ENCODE measurements at places on chromosomes 2 and 18.

- no peak for DNase-seq
Measured at GRCh38 chr18:9961041-9961440, 47.2 kb downstream of the VAPA start.

DNA sequence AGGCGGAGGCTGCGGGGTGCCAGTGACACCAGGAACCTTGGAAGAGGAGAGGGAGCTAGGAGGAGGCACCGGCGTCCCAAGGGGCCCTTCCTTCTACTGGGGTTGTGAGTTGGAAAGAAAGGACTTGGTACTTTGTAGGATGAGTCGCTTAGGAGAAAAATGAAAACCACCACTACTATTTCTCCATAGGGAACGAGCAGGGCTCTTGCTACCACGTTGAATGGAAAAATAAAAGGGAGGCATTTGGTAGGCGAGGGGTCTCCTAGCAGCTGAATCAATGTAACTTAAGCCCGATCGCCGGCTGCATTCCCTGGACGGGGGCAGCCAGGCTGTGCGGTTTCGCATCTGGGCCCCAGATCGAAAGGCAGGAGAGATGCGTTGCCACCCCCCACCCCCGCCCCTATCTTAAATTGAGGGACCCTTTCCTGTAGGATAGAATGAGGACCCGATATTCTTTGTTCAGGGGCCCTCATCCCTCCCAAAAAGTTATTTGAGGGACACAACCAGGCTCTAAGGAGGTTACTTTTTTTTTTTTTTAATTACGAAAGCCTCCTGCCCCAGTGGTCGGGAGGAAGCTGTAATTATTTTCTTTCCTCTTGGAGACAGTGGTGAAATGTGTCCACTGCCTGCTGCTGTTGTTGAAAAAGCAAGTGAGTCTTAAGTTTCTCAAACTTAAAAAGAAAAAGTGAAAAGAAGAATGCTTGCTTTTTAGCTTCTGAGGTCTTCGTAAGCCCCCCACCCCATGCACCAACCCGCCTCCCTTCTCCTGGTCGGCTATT is 1.3 kb downstream of the IGFBP2 start:
- no peak for DNase-seq

- no peak for DNase-seq
Measured at GRCh38 chr2:241228860-241229516, 40.5 kb downstream of the ANO7 start.

DNA sequence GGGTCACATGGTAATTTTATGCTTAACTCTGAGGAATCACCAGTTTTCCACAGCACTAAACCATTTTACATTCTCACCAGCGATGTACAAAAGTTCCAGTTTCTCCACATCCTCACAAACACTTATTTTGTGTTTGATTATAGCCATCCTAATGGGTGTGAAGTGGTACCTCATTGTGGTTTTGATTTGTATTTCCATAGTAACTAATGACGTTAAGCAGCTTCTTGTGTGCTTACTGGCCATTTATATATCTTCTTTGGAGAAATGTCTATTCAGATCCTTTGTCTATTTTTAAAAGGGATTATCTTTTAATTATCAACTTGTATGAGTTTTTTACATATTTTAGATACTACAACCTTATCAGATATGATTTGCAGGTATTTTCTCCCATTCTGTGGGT is 42.0 kb downstream of the CCDC150 start:
- DNase-seq = no peak

GRCh38 chr2:20156836-20157192 is 68.1 kb downstream of the SDC1 start:
- no peak for DNase-seq

DNA sequence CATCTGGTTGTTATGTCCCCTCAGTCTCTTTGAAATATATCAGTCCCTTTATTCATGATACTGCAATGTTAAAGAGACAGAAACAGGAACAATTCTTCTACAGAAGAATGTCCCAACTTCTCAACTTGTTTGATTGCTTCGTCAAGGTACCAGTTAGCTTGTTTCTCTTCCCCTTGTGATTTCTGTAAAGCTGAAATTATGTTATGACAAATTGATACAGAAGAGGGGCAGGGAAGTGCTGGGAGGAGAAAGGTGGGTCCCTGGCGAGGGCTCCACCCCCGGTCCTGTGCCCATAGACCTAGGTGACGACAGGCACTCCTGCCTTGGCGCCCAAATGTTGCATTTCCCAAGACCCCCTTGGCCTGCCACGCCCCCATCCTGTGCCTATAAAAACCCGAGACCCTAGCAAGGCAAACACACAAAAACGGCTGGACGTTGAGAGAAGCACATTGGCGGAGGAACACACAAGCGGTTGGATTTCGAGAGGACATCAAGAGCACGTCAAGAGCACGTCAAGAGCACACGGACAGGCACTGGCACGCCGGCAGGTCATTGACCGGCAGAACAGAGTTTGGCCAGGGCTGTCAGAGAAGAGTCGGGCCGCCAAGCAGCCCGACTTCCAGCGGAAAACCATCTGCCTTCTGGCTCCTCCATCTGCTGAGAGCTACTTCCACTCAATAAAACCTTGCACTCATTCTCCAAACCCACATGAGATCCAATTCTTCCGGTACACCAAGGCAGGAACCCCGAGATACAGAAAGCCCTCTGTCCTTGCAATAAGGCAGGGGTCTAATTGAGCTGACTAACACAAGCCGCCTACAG is 11.5 kb upstream of the RTN4 start:
- peak; percentile 56 for DNase-seq

- no peak for DNase-seq
Measured at GRCh38 chr2:128565441-128565840, 246.8 kb upstream of the HS6ST1 start.

GRCh38 chr2:106338043-106338442 is 130.2 kb downstream of the RGPD3 start:
- DNase-seq = no peak

DNA sequence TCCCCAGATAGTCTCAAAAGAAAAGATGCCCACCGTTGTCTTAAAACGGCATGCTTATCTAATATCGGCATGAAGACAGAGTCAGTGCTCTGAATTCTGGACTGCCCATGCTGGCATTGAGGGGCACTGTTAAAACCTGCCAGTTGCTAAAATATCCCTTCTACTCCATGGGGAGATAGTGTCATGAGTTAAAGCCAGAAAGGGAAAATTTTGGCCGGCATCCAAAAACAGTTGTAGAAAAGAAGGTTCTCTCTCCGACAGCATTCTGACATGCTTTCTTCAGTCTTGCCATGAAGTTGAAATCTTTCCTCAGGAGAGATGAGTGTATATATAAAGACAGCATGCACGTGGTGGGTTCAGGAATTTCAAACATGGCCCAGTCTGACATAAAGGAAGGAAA is 401.3 kb upstream of the PIK3C3 start:
- no peak for DNase-seq

DNA sequence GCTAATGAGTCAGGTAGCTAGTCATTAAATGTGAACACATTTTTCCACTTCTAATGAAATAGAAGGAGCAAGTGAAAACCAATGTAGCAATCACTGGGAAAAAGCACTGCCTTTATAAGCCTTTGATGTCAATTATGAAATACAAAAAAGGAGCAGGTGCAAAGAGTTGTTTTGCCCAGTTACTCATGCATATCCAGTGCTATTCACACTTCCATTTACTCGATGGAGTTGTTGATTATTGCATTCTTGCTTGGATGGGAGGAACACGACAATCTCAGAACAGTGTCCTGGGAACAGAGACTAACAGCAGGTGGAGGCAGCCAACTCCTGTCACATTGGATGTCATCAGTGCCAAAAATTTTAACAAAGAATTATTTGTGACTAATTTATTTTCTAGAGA is 372.5 kb downstream of the CBLN2 start:
- no peak for DNase-seq

DNA sequence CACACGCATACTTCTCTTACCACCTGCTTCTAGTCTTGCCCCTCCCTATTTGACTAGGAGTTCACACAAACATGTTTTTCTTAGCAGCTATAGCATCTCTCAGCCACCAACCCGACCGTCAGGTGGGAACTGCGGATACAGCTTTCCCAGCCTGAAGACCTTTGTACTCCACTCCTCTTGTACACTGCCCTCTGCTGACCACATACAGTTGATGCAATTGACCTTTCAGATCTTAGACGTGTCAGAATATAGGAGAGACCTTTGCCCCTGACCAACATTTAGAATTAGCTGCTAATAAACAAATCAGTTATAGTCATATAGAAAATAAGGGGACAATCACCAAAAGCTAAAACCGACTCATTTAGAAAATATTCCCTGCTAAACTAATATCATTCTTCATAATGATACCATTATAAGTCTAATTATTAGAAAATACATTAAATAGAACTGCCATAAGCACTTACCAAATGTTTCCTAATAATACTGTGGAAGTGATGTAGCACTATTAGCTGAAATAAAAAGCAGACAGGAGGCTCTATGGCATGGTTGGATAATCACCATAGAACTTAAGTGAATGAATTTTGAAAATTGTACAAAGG is 208.4 kb downstream of the RAD51AP2 start:
- DNase-seq = peak; percentile 75

DNA sequence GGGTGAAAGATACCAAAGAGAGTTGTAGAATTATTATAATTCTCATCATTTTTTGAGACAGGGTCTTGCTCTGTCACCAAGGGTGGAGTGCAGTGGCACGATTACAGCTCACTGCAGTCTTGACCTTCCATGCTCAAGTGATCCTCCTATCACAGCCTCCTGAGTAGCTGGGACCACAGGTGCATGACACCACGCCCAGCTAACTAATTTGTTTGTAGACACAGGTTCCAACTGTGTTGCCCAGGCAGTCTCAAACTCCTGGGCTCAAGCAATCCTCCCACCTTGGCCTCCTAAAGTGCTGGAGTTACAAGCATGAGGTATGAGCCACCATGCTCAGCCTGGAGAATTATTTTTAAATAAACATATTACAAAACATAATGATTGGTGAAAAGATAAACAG is 92.8 kb upstream of the MSH6 start:
- no peak for DNase-seq

DNA sequence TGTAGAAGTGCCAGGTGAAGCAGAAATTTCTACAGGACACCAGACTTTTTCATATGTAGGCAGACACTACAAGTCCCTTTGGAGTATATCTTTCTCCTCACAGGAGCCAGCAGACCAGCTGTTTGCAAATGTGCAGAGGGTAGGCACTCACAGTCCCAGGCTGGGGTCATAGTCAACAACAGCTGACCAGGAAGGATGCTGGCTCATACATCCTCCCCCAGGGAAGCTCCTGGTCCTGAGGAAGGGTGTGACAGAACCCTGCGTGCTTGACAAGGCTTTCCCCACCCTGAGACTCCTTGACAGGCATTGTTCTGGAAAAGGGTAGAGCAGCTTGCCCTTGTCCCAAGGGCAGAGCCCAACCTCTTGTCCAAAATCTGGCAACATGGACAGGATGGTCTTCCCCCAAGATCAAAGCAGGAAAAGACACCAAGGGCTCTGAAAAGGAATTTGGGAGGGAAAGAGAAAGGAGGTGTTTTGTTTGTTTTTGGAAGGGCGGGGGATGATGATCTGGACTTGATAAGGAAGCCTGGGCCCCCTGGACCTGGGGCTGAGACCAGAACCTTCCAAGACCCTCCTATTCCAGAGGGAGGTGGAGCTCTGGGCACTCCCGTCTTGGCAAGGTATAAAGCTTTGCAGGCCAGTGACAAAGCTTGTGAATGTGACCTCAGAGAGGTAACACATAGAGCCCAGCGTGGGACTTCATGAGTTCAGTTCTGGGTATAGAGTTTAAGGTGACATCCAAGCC is 87.1 kb downstream of the GFPT1 start:
- no peak for DNase-seq

GRCh38 chr18:63363951-63364350 is 3.1 kb downstream of the KDSR start:
- DNase-seq = no peak

GRCh38 chr2:72969706-72970105 is 52.4 kb downstream of the EMX1 start:
- no peak for DNase-seq

GRCh38 chr2:48883661-48884060 is 128.1 kb upstream of the LHCGR start:
- DNase-seq = no peak

GRCh38 chr2:43251171-43251731 is 24.8 kb upstream of the ZFP36L2 start:
- DNase-seq = no peak
